ENCODE measurements at places on chromosomes 4 and X.

DNA sequence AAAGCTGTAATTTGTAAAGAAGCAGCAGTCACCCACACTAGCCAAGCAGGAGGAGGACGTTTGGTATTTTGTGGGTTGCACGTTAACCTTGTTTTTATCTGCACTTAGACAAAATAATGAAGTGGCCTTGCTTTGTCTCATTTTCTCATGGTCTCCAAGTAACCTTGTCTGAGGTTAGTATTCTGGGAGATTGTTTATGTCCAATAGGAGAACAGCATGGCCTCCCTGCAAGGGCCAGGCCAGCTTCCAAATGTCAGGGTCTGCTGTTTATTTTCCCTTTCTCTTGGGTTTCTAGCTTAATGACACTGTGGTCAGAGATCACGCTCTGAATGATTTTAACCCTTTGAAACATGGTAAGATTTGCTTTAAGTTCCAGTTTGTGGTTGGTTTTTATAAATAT, 29.9 kb downstream of the PNMA6E start:
- no peak for DNase-seq

- no peak for DNase-seq
Observed at GRCh38 chr4:1310031-1310795, 20.5 kb downstream of the MAEA start.

DNA sequence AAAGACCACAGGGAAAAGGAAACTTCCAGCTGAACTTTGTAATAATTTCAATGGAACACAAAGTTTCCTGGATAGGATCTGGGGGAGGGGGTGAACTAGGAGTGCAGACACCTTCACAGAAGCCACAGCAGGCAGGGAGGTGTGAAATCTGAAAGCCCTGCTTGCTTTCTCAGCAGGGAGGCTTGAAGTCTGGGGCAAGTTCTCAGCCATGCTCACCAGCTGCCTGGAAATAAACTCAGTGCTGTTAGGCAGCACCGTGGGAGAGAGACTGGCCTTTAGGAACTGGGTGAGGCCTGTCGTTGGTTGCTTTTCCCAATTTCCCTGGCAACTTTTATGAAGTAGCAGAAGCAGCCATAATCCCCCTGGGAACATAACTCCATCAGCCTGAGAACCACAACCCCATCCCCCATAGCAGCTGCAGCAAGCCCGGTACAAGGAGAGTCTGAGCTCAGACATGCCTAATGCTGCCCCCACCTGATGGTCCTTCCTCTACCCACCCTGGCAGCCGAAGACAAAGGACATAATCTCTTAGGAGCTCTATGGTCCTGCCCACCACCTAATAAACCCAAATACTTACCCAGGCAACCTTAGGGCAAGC, 39.2 kb upstream of the NMU start:
- no peak for DNase-seq

GRCh38 chr4:25101836-25102235, 58.4 kb downstream of the SEPSECS start:
- DNase-seq: no peak

DNA sequence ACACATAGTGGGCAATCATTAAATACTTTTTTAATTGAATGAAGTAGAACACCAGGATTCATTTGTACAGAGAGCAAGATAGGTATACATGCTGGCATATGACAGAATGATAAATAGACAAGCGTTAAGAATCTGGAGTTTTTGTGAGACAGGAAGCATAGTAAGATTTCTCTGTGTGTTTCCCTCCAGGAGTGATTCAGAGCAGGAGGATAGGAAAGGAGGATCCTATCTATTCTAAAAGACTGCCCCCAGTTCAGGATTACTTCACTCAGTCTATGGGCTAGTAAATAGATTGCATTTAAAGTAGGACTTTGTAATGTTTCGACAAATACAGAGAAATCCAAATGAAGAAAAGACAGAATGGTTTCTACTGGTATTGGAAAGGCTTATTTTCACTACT, 423.7 kb downstream of the PDGFC start:
- DNase-seq: no peak

- no peak for DNase-seq
Observed at GRCh38 chr4:88158038-88158488, 376 bp downstream of the ABCG2 start.

DNA sequence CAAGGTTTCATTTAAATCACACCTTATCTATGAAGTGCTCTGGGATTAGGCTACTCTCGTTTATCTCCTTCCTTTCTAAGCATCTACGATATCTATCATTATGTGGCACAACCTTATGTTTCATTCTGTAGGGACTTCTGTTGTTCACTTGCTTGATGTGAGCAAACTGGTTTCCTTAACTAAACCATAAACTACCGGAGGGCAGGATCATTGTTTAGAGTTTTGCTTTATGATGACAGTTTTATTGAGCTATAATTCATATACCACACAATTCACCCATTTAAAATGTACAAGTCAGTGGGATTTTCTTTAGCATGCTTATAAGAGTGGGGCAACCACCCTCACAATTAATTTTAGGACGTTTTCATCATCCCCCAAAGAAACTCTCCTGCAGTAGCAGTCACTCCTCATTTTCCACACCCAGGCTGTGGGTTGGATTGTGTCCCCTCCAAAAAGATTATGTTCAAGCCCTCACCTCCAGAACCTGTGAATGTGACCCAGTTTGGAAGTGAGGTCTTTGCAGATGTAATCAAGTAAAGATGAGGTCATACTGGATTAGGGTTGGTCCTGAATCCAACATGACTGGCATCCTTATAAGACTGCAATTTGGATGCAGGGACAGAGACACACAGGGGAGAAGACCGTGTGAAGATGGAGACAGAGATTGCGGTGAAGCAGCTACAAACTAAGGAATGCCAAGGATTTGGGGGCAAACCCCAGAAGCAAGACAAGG, 42.1 kb upstream of the SH3RF1 start:
- DNase-seq: no peak

DNA sequence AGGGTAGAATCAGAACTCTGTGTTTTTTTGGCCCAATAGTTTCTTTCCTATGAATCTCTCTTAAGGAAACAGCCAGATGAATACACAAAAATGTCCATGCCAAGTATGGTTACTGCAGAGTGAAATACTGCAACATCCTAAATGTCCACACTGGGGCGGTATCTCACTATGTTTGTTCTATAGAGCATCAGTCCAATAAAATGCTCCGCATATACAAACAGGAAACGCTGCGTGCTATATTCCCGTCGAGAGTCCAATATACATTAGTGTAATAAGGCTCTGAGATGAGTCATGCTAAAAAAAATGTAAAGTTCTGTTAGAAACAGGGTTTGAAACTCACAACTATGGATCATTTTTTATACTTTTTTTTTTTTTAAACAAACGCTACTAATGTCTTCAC, 72.9 kb upstream of the ENOX2 start:
- DNase-seq: no peak

- no peak for DNase-seq
Observed at GRCh38 chr4:38710053-38710452, 46.1 kb downstream of the KLF3 start.

GRCh38 chr4:123554801-123555232, 158.2 kb downstream of the SPRY1 start:
- DNase-seq: no peak

DNA sequence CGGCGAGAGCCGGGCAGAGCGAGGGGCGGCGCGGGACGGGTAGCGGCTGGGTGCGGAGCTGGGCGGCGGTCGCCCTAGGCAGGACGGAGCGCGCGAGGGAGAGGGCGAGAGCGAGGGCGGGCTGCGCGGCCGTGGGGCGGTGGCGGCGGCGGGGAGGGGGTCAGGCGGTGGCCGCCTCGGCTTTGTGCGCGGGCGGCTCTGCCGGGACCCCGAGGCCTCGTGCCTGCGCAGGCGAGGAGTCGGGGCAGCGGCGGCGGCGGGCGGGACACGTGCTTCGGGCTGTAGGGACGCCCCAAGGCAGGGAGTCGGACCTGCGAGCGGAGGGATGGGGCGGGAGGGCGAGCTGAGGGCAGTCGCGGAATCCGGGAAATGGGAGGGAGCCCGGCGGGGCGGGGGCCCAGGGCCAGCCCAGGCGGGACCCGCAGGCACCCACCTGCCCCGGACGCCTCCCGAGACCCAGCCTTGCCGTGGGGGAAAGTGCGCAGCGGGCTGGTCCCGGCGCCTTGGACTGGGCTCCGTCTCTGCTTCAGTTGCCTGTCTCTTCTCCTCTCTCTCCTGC, 465 bp downstream of the BMPR1B start:
- no peak for DNase-seq

GRCh38 chr4:172654457-172654856, 514.2 kb upstream of the GALNT7 start:
- no peak for DNase-seq

DNA sequence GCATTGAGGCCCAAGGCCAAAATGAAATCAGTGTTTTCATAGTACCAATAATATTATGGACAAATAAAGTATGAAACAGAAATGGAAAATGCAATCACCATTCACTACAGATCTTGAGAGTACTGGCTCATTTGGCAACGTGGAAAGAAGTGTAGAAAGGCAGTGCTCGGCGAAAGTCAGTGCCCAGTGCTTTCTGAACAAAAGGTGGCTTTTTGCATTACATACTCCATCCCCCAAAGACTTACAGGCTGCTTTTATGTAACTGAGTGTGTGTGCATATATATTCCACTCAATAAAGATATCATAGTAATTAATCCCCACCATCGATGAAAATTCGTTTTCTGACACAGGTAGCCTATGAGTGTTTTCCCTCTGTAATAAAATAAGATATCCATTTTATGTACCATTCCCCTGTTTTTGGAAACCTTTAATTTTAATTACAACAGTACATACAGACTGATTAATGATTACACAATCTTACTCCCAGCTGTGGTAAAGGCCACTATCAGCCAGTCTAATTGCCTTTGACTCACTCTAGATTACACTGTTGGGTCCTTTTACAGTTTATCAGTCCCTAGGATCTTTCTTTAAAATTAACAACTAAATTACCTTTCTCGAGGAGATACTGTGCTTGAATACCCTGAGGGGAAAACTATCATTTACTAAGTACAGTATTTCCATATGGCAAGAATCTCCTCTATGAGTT, 65.9 kb downstream of the MAD2L1 start:
- no peak for DNase-seq

- no peak for DNase-seq
Observed at GRCh38 chr4:108010167-108010566, 20.5 kb downstream of the HADH start.

DNA sequence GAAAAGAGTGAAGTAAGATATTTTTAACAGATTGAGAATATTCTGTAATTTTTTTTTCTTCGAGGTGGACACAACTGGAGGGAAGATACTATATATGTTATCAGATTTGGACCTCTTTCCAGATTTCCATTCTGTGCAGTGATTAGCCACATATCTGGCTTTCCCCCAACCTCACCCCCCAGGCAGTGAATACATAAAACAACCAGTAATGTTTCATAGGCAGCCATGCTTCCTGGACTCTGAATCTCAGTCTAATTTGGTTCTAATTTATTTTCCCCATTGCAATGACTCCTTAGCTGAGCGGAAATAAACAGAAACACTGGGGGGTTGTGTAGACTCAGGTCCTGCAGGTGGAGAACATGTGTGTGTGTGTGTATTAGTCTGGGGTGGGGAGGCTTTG, 226.5 kb downstream of the FBXW7 start:
- no peak for DNase-seq
